ENCODE measurements at places on chromosomes 3 and 15.

DNA sequence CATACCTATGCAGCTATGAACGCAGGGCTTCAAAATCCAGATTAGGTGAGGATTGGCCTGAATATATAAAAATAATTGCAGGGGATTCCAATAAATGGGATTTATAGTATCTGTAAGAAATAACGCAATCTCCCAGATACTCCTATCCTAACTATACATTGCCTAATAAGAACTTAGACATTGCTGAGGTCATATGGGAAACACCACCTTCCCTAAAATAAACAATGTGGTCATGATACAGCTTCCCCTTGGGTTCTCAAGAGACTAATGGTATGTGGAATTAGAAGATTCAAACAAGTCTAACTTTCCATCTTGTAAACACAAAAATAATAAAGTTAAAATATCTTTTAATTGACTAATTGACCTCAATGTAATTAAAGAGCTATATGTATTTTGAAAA, 28.2 kb downstream of the UBE3A start:
- no peak for DNase-seq

GRCh38 chr15:56963126-56963525, 44.7 kb downstream of the TCF12 start:
- DNase-seq, result no peak

DNA sequence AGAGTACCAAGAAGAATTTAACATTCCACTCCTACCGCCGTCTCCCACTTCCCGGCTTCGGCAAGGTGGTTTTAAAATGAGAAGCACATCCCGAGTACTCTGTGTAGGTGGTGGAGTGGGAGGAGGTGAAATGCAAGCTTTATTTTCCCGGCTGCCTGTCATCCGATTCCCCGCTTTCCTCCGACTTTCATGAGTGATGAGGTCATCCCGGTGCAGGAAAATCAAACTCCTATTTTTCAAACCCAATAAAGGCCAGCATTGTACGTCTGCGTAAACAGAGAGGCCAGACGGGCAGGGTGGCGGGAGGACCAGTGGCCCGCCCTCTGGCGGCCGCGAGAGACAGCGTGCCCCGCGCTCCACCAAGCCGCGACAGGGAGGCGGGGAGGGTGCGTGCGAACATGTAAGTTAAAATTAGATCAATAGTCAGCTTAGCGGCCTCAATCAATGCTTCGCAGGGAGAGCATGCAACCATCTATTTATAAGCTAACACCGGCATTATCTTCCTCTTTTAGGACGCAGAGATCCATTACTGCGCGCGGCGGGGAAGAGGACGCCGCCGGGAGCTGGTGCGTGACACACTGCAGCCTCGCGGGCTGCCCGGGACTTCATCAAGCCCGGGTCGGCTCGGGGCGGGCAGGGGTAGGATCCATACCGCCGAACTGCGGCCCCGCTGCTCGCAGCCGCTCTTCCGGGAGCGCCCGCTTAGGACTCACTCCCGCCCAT, 163.3 kb downstream of the CD47 start:
- DNase-seq, result peak; percentile 76

- DNase-seq, result no peak
Observed at GRCh38 chr15:78041946-78042345, 35.6 kb downstream of the TBC1D2B start.

GRCh38 chr3:177545964-177546363, 348.7 kb upstream of the TBL1XR1 start:
- DNase-seq, result no peak

DNA sequence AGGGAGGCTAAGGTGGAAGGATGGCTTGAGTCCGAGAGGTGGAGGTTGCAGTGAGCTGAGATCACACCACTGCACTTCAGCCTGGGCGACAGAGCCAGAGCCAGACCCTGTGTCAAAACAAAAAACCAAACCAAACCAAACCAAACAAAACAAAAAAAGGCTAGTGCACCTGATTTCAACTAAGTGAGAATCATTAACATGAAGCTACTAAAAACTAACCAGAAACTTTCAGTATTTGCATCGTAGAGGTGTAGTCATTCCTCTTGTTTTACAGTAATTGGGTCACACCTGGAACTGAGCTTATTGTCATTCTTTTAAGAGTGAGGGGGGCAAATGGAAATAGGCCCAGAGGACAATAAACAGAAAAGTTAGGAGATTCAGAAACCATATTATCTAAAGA, 58.5 kb downstream of the ST6GAL1 start:
- no peak for DNase-seq

- no peak for DNase-seq
Observed at GRCh38 chr3:188088948-188089685, 64.8 kb upstream of the LPP start.

- peak; percentile 44 for DNase-seq
Observed at GRCh38 chr15:62644889-62645742, 397.4 kb upstream of the TPM1 start.

DNA sequence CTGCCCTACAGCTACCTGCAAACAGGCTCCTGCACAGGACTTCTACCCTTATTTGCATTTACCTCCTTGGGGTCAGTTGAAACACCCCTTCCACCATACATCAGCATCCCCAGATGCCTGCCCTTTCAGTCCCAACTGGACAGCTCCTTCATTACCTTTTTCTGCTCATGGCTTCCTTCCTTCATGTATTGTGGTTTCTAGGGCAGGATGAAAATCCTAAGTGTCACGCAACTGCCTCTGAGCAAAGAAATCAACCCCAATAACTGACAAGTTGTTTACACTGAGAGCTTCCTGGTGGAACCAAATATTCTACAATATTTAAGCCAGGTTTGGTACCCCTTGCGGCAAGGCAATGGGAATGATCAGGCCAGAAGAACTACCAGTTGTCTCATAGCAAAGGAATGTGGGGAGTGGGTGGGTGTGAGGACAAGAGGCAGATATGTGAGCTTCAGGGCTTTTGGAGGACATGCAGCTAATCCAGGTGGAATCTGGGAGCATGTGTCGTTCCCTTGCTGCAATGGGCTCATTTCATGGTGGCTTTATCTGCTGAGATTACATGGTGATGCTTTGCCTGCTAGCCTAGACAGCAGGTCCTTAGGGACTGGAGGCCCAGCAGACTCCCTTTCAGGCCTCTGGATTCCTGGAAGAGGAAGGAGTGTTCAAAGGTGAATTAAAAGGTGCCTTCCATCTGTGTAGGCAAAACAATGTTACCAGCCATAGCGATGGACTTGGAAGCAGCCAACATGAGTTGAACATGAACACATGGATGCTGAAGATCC, 34.9 kb downstream of the PPCDC start:
- DNase-seq, result no peak

GRCh38 chr15:93358166-93359059, 269.4 kb upstream of the RGMA start:
- no peak for DNase-seq

GRCh38 chr3:71308836-71309235, 274.7 kb downstream of the FOXP1 start:
- no peak for DNase-seq

DNA sequence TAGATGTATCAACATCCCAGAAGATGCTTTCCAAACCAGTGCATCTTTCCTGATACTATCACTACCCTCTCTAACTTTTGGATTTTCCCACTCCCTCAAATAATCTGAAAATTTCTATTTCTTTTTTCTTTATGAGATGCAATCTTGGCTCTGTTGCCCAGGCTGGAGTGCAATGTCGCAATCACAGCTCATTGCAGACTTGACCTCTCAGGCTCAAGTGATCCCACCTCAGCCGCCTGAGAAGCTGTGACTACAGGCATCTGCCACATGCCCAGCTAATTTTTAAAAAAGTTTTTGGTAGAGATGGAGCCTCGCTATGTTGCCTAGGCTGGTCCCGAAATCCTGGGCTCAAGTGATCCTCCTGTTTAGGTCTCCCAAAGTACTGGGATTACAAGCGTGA, 239.7 kb downstream of the SUCLG2 start:
- DNase-seq, result no peak

GRCh38 chr3:126151562-126152302, 28.7 kb downstream of the ALDH1L1 start:
- DNase-seq, result no peak

DNA sequence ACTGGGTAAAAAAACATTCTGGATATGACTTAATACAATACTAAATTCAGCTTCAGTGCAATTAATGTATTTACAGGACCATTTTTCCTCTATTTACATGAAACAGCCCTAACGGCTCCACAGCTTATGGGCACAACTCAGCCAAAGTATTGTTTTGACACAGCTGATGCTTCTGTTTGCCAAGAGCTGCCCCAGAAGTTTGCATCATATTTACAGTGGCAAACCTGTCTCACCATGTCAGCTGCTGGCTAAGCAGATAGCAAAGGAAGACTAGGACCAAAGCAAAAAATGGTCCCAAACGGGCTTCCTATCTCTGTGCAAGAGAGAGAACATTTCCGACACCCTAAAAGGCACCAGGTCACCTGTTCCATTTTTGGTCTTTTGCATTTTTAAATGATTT, 94.5 kb downstream of the ADAMTS9 start:
- no peak for DNase-seq

- DNase-seq, result no peak
Observed at GRCh38 chr3:55435491-55435890, 51.6 kb downstream of the WNT5A start.

- DNase-seq, result no peak
Observed at GRCh38 chr15:64351265-64351664, 4.7 kb downstream of the CSNK1G1 start.
